ENCODE measurements at places on chromosomes 16 and 17. TPM values are rescaled to one million over a fixed set of nuclear protein-coding genes. Genes with fewer than 3 reads are reported as not detected.

DNA sequence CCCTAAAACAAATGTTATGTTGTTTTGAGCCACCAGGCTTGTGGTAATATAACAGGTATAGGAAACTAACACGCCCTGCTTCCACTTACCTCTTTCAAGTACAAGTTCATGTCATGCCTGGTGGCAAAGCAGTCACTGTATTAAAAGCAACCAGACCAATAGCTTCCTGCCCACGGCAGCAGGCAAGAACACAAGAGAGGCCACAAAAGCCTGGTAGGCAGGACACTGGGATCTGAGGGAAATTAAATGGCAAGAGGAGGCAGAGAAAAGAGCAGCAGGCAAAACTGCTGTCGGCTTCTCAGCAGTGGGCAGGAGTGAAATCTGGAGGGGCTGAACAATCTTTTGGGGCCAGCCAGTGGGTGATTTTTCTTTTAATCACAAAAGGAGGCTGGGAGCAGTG lies 2.2 kb downstream of the CYTH1 start:
- no peak overlapping the region for H3K4me3 ChIP-seq
- H3K36me3 ChIP-seq: no peaks in the 10 kb centered on the region
- H3K27me3 ChIP-seq: no peaks in the 10 kb centered on the region
- peaks cover 57% of the 10 kb centered on the region for H3K4me1 ChIP-seq
- peak overlapping the region; percentile 66 for H3K27ac ChIP-seq
- ATAC-seq: no peak

Gene GAS2L2
- not detected for total RNA-seq

GRCh38 chr16:79528338-79528737 lies 72.2 kb downstream of the MAF start:
- ATAC-seq: no peak
- peaks cover 3% of the 10 kb centered on the region for H3K27me3 ChIP-seq
- H3K27ac ChIP-seq: no peak overlapping the region
- no peaks in the 10 kb centered on the region for H3K4me1 ChIP-seq

- no peak for ATAC-seq
- H3K36me3 ChIP-seq: no peaks in the 10 kb centered on the region
- no peaks in the 10 kb centered on the region for H3K4me1 ChIP-seq
Measured at GRCh38 chr16:74951206-74951605, 33.7 kb downstream of the WDR59 start.

GRCh38 chr17:60293580-60294335 lies 98.2 kb downstream of the USP32 start:
- ATAC-seq: no peak
- H3K4me3 ChIP-seq: no peak overlapping the region
- H3K27ac ChIP-seq: no peak overlapping the region
- no peaks in the 10 kb centered on the region for H3K36me3 ChIP-seq
- no peaks in the 10 kb centered on the region for H3K27me3 ChIP-seq

Gene DUS2
- total RNA-seq: 15.0 TPM

Gene TBC1D3
- total RNA-seq: not detected

Gene SLC12A3
- total RNA-seq: not detected

Gene BRCA1
- total RNA-seq: 6.2 TPM

GRCh38 chr17:8320990-8321389 lies 10.9 kb downstream of the ARHGEF15 start:
- H3K27ac ChIP-seq: no peak overlapping the region
- peaks cover 54% of the 10 kb centered on the region for H3K27me3 ChIP-seq
- no peaks in the 10 kb centered on the region for H3K4me1 ChIP-seq
- ATAC-seq: no peak

Gene PLCG2
- 6.2 TPM for total RNA-seq

DNA sequence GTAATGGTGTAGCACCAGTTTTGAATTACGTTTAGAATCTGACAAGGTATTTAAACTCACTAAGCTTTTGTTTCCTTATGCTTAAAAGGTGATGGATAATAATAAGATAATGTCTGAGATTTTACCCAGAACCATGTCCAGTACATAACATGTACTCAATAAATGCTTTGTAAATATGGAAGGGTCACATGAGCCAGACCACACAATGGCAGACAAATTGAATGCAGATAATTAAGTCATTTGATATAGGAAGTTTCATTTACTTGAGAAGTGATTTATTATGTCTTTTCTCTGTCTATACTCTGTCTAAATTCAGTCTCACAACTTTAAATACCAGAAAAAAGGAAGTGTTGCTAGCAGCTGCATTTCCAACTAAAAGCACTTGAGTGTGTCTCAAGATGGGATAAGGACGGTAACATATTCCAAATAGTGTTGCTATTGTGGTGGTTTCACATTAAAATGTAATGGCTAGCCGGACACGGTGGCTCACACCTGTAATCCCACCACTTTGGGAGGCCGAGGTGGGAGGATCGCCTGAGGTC lies 52.5 kb upstream of the DHX40 start:
- no peaks in the 10 kb centered on the region for H3K27me3 ChIP-seq
- no peak for ATAC-seq
- no peak overlapping the region for H3K27ac ChIP-seq
- no peaks in the 10 kb centered on the region for H3K36me3 ChIP-seq
- H3K4me3 ChIP-seq: no peak overlapping the region
- H3K4me1 ChIP-seq: peaks cover 23% of the 10 kb centered on the region

Gene FAM83G
- 12.0 TPM for total RNA-seq

Gene DRC3
- total RNA-seq: 2.2 TPM

Gene TMEM92
- not detected for total RNA-seq

DNA sequence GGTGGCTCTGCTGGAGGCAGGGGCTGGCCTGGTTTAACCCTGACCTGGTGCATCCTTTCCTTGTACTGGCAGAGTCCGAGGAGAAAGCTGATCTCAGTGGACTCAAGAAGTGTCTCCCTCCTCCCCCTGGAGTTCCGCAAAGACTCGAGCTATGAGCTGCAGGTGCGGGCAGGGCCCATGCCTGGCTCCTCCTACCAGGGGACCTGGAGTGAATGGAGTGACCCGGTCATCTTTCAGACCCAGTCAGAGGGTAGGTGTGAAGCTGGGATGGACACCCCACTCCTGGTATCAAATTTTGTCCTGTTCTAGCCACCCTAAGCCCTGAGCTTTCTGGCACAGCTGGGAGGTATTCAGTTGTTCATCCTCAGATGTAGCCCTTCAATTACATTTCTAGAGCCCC lies 42.5 kb downstream of the IL21R start:
- H3K27ac ChIP-seq: no peak overlapping the region
- no peaks in the 10 kb centered on the region for H3K4me1 ChIP-seq
- no peak for ATAC-seq
- H3K27me3 ChIP-seq: peaks cover 50% of the 10 kb centered on the region
- no peak overlapping the region for H3K4me3 ChIP-seq

DNA sequence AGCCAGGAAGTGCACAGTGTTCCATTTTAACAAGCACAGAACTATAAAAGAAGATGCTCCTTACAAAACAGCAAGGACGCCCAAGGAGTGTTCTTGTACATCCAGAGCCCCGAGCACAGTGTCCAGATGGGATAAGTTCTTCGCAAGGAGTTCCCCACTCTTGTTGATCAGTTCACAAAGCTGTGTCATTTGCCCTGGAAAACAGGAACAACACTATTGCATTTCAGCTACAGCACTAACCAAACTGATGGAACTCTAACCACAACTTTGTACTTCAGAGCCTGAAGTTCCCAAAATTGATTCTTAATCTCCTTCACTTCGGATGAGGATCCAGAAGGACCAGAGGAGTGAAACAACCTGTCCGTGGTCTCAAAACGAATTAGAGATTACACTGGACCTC lies 5.1 kb downstream of the COPS3 start:
- H3K4me3 ChIP-seq: no peak overlapping the region
- H3K27ac ChIP-seq: no peak overlapping the region
- no peaks in the 10 kb centered on the region for H3K27me3 ChIP-seq
- H3K4me1 ChIP-seq: peaks cover 44% of the 10 kb centered on the region

Gene ZNF597
- 1.9 TPM for total RNA-seq

Gene GFAP
- total RNA-seq: 3.8 TPM

DNA sequence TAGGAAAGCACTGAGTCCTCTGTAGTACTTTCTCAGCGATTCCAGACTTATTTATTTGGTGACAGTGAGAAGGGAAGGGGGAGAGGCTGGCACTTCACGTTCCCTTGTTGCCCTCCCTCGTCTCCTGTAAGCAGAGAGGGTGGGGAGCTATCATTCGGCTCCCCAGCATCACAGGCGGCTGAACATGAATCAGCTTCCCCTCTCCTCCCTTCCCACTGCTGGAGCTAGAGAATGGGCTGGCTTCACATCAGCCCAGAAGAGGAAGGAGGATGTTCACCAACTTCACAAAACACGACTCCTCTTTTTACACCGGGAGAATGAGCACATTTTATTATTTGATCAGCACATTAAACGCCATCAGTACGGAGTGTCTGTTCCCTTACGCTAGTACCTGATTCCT lies 6.7 kb upstream of the CMIP start:
- no peaks in the 10 kb centered on the region for H3K27me3 ChIP-seq
- no peaks in the 10 kb centered on the region for H3K4me1 ChIP-seq
- no peaks in the 10 kb centered on the region for H3K36me3 ChIP-seq
- H3K4me3 ChIP-seq: no peak overlapping the region

GRCh38 chr16:84893849-84894599 lies 74.2 kb downstream of the CRISPLD2 start:
- H3K27ac ChIP-seq: no peak overlapping the region
- H3K4me3 ChIP-seq: no peak overlapping the region
- ATAC-seq: no peak
- H3K27me3 ChIP-seq: no peaks in the 10 kb centered on the region

Data from gastroesophageal sphincter (tissue), 4 donors.